ENCODE measurements at places on chromosomes 7 and 10. TPM values are rescaled to one million over a fixed set of nuclear protein-coding genes. Genes with fewer than 3 reads are reported as not detected.
A peak's percentile ranks its signal among the peaks of the same experiment; 100 is the strongest.

- no peak for DNase-seq
Observed at GRCh38 chr7:132218876-132219275, 357.4 kb downstream of the PLXNA4 start.

DNA sequence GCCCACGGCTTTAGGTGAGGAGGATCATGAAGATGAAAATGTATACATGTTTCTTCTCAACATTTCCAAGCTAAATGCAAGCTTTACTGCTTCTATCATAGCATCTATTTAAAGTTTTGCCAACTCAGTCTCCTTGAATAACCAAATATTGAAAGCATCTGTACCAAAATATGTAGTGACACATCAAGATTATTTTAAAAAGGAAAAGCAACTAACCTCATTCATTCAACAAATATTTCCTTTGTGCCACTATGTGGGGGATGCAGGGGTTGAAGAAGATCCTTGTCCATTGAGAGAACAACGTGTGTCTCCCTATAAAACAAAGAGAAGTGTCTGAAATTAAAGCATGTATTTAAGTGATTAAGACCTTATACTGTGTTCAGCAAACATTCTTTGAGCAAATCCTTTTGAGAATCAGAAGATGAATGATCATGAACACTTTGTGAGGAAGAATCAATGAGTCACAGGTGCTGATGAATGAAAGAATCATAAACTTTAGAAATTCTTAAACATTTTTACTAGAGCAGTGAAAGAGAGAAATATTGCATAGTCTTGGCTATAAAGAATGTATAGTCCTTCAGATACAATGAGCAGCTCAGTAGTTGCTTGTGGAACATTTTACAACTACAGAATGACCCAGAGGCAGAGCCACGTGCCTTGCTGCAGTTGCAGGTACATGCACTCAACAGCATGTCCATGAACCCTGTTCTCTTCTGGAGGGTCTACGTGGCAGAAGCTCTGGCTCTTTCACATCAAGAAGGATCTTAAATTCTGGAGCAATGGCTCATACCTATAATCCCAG is 13.9 kb downstream of the TAS2R60 start:
- no peak for DNase-seq

GRCh38 chr7:123752534-123752933 is 3.7 kb upstream of the WASL start:
- DNase-seq, result no peak

DNA sequence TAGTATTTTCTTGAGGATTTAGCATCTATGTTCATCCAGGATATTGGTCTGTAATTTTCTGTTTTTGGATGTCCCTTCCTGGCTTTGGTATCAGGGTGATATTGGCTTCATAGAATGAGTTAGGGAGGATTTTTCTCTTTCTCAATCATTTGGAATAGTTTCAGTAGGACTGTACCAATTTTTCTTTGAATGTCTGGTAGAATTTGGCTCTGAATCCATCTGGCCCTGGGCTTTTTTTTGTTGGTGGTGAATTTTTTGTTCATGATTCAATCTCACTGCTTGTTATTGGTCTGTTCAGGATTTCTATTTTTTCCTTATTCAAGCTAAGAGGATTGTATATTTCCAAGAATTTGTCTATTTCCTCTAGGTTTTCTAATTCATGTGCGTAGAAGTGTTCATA is 192.7 kb downstream of the KIF20B start:
- no peak for DNase-seq

GRCh38 chr10:61781969-61782403 is 119.3 kb downstream of the CABCOCO1 start:
- DNase-seq, result no peak

GRCh38 chr7:2483494-2483893 is 7.3 kb upstream of the GRIFIN start:
- DNase-seq, result no peak

- DNase-seq, result no peak
Observed at GRCh38 chr7:120043250-120043649, 229.7 kb upstream of the KCND2 start.

DNA sequence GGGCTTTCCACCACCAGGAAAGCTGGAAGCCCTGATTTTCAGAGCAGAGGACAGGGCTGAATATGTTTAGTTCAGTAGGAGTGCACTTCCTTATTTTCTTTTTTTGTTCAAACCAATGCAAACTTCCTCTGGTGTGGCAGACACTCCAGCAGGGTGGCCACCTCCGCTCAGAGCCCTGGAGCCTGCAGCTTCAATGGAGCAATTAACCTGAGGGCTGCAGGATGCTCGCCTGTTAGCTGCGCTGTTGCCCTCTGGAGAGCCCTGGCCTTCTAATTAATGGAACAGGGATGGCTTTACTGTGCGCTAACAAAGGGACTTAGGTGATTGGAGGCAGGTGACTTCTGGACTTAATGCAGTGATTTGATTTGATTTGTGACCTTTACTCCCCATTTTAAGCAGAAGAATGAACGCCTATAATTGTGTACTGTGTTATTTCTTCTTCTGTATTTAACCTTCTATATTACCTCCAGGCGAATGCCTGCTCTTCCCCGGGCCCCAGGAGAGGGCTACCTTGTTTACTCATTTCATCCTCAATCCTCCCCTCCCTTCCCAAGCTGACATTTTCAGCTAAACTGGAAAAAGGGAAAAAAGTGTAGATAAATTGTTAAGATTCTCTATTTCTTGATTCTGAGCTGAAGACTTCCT is 123.0 kb upstream of the CTBP2 start:
- no peak for DNase-seq

DNA sequence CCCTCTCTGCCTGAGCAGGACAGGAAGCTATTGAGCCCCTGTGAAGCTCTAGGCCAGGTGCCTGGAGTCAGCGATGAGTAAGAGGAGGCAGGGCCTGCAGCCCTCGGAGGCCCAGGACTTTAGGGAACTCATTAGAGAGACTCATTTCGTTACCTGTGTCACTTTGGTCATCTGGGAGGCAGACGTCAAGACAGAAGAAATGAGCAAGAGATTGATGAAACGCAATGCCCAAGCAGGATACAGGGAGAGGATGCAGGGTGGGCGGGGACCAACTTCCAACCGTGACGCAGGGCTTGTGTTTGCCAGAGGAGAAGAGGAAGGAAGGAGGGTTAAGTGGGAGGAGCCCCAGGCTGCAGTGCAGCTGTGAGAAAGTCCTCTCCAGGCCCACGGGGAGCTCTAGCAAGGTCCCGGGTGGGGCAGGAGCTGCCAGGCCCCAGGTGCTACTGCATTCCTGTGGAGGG is 26.4 kb upstream of the GNA12 start:
- peak; percentile 87 for DNase-seq

- no peak for DNase-seq
Observed at GRCh38 chr7:118657391-118658005, 433.0 kb downstream of the ANKRD7 start.

DNA sequence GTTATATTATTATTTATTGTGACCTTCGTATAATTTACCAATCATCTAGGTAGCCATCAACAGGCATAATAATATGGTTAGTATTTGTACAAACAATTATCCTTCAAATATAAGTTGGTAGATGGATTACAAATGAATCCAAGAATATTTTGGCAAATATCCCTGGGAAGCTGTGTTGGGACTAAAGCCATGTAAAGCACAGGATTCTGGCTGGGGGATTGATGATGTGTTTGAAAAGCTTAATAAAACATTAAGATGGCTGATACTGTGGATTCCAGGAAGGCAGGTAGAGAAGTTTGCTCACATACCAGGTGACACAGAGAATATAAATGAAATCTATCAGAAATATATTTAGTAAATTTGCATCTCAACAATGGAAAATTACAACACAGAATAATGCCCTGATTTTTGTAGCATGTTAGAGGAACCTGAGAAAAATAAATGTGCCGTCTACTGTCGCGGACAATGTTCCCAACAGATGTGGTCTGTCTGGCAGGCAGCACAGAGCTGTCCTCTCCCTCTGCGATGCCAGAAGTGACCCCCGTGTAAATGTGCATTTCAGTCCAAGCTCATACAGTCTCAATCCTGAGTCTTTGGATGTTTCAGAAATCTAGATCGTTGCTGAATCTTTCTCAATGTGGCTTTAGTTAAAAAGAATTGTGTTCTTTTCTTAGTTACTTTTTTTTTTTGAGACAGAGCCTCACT is 125.0 kb downstream of the TEX36 start:
- no peak for DNase-seq

GRCh38 chr7:149621776-149622175 is 124.2 kb upstream of the ZNF746 start:
- no peak for DNase-seq

- no peak for DNase-seq
Observed at GRCh38 chr7:25965405-25966123, 186.4 kb upstream of the NFE2L3 start.

DNA sequence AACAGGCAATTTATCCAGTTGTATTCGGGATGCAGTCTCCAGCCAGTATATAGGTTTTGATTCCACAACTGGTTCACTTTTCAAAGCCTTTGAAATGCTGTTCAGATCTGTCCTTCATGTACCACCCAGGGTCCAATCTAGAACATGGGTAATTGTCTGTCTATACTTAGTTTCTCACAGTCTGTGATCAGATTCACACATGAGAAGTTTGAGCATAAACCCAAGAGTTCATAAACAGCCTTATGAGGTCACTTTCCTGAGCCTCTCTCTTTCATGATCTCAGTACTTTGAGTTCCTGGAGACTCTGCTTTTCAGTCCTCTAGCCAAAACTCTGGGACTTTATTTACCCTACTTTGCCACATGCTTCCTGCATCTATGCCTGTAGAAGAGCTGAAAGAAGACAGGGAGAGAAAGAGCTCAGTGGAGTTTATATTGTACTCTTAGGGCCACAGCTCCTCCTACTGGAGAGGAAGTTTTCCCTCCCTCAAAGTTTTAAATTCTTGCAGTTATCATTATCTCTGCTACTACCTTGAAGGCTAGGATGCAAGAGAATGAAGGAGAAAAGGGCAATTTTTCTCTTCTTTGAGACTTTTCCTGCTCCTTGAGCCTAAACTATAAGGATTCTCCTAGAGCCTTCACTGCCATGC is 172.0 kb downstream of the ZEB1 start:
- peak; percentile 36 for DNase-seq

DNA sequence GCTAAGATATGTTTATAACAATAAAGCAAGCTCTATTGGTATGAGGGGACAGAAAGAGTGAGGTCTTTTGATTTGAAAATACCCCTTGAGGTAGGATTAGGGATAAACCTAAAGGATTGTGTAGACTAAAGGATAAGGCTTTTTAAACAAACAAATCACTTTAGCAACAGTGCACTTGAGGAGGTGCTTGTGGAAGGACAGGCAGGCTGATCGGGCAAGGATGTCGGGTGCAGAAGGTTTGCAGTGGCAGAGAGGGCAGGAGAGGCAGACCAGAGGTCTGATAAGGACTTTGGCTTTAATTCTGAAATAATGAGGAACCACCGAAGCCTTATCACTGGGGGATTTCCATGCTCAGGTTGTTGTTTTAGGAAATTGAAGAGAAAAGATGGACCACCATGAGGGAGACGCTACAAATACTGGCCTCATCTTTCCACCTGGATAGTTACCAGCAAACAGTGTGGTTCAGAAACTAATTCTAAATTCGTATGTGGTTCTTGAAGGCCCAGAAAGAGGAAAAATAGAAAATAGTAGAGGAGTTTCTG is 119.5 kb upstream of the KLF6 start:
- no peak for DNase-seq

DNA sequence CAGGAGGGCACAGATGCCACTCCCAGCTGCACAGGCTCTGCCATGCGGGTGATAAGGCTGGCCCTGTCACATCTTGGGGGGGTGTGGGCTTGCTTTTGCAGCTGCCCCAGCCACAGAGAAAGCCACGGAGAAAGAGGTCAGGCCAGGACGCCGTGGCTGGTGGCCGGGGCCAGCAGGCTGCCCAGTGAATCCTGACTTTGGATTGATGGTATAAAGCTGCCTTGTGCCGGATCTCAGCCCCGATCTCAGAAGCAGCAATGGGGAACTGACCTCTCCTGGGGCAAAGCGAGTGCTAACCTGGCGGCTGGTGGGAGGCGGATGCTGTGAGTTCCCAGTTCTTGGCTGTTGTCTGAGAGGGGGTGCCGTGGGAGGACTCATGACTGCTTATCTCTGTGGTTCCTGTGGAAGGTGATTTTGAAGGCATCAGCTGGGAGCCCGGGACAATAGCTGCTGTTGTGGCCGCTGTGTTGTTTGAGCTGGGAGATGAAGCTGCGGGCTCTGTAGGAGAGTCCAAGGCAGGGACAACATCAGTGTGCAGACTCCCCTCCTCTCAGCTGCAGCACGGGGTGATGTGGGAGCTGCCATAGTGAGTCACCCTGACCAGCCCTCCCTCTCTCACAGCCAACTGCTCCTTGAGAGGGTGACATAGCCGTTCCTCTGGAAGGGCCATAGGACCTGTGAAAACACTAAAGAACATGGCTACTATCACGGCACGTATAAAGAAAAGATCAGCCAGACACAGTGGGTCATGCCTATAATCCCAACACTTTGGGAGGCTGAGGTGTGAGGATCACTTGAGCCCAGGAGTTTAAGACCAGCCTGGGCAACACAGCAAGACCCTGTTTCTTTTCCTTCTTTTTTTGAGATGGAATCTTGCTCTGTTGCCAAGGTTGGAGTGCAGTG is 17.0 kb downstream of the IL15RA start:
- DNase-seq, result no peak

GRCh38 chr7:4709187-4709586 is 27.1 kb downstream of the FOXK1 start:
- no peak for DNase-seq

DNA sequence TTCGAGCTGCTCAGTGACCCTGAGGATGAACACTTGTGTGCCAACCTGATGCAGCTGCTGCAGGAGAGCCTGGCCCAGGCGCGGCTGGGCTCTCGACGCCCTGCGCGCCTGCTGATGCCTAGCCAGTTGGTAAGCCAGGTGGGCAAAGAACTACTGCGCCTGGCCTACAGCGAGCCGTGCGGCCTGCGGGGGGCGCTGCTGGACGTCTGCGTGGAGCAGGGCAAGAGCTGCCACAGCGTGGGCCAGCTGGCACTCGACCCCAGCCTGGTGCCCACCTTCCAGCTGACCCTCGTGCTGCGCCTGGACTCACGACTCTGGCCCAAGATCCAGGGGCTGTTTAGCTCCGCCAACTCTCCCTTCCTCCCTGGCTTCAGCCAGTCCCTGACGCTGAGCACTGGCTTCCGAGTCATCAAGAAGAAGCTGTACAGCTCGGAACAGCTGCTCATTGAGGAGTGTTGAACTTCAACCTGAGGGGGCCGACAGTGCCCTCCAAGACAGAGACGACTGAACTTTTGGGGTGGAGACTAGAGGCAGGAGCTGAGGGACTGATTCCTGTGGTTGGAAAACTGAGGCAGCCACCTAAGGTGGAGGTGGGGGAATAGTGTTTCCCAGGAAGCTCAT is 1.1 kb downstream of the DDIT4 start:
- DNase-seq, result peak; percentile 62

GRCh38 chr7:120658516-120658915 is 199.4 kb downstream of the TSPAN12 start:
- no peak for DNase-seq

GRCh38 chr10:15167411-15168290 is 842 bp downstream of the NMT2 start:
- DNase-seq, result peak; percentile 10

SUFU gene
- 2.8 TPM for total RNA-seq

SEPTIN14 gene
- total RNA-seq, result not detected

SAP25 gene
- total RNA-seq, result not detected

SUGCT gene
- 5.0 TPM for total RNA-seq
